Suprapubic skin (tissue), 4 donors: ENCODE measurements at places on chromosomes 5 and 9. TPM values are rescaled to one million over a fixed set of nuclear protein-coding genes. Genes with fewer than 3 reads are reported as not detected.

GRCh38 chr5:59790376-59790775 is 103.2 kb downstream of the PDE4D start:
- no peaks in the 10 kb centered on the region for H3K27me3 ChIP-seq
- peak overlapping the region; percentile 16 for H3K4me3 ChIP-seq
- peaks cover 38% of the 10 kb centered on the region for H3K4me1 ChIP-seq
- peak overlapping the region; percentile 47 for H3K27ac ChIP-seq
- DNase-seq = no peak

DNA sequence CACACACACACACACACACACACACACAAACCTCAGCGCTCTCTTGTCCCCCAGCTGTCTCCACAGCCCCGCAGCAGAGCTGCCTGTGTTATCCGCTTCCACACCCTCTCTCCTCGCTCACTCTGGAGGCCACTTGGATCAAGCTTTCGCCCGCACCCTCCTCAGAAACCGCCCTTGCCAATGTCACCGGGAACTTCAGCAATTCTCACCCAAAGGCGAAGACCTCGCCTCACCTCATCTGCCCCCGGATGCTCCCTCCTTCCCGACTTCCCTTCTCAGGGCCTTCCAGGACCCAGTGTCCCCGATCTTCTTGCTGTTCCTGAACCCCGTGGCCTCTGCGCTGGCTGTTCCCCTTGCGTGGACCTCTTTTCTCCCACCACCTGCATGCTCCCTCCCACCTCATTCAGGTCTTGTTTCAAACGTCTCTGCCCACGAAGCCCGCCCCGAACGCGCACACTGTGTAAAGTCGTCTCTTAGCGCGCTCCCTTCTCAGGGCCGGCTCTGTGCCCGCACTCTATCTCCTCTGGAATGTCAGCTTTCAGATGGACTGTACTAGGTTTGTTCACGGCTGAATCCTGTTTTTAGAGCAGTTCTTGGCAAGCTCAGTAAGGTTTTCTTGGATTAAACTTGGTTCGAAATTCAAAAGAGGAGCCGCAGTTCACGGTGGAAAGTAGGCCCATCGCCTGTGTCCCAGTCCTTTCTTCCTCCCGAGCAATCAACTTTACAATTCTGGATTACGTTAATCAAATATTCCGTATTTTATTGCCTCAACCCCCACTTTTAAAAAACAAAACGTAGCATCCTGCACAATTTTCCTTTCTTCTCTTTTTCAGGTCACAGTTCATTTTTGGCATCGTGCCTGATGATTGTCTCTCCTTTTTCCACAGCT is 1.0 kb upstream of the TRIM7 start:
- DNase-seq = no peak
- no peak overlapping the region for H3K27ac ChIP-seq
- H3K4me3 ChIP-seq = peak overlapping the region; percentile 61
- no peaks in the 10 kb centered on the region for H3K36me3 ChIP-seq
- H3K27me3 ChIP-seq = no peaks in the 10 kb centered on the region

Gene HABP4
- total RNA-seq = 9.2 TPM

DNA sequence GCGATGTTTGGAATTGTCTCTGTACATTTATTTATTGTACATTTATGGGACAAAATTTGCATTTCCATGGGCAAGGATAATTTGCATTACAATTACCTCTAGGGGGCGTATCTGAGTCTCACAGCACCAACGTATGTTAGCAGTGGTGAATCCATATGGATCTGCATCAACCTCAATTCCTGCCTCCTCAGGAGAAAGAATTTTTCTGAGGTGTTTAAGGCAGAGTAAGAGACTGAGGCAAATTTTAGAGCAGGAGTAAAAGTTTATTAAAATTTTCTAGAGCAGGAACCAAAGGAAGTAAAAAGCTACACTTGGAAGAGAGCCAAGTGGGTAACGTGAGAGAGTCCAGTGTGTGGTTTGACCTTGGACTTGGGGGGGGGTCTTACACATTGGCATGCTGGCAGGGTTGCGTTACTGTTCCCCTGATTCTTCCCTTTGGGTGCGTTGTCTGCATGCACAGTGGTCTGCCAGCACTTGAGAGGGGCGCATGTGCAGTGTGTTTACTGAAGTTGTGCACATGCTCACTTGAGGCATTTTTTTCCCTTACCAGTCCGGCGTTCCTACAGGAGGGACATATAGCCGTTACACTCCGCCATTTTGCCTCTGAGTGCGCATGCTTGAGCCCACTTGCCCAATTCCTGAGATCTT is 21.0 kb upstream of the RAB14 start:
- no peak overlapping the region for H3K4me3 ChIP-seq
- H3K27me3 ChIP-seq = no peaks in the 10 kb centered on the region
- H3K36me3 ChIP-seq = no peaks in the 10 kb centered on the region
- no peak for DNase-seq
- no peak overlapping the region for H3K27ac ChIP-seq

DNA sequence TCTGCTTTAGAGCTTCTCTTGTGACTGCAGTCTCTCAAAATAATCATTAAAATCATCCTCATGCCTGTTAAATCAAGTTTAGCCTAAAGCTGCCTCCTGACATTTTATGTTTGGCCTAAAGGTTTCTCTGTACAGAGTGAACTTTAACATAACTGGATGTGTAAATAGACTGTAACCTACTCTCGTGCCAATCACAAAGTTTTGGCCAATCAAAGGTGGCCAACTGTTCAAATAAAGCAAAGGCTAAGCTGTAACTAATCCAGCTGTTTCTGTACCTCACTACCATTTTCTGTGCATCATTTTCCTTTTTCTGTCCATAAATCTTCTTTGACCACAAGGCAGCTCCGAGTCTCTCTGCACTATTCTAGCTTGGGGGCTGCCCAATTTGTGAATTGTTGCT is 86.2 kb downstream of the GCNT1 start:
- H3K4me3 ChIP-seq = no peak overlapping the region
- H3K4me1 ChIP-seq = no peaks in the 10 kb centered on the region
- H3K27me3 ChIP-seq = no peaks in the 10 kb centered on the region
- no peak overlapping the region for H3K27ac ChIP-seq
- no peaks in the 10 kb centered on the region for H3K36me3 ChIP-seq

DNA sequence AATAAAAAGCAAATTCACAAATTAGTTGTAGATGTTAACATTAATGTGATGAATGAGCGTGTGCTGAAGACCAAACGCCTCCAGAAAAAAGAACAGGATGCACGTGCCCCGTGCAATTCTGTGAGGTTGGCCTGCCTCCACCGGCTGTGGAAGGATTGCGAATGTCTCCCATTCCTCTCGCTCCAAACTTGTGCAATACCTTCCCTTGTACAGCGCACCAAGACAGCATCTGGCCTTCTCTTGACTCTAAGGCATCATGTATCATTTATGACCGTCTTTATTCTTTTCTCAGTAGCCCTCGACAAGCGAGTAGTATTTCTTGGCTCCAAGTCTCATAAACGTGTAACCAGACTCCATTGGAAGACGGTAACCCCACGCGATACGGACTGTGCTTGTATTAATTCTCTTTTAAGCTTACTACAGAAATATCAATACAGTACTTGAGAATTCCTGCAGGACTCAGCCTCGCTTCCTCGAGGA is 1.5 kb upstream of the TESK1 start:
- peak; percentile 89 for DNase-seq
- H3K4me3 ChIP-seq = peak overlapping the region; percentile 91
- H3K27ac ChIP-seq = peak overlapping the region; percentile 95
- peaks cover 13% of the 10 kb centered on the region for H3K36me3 ChIP-seq

- no peaks in the 10 kb centered on the region for H3K4me1 ChIP-seq
- H3K27ac ChIP-seq = no peak overlapping the region
- H3K4me3 ChIP-seq = no peak overlapping the region
- no peaks in the 10 kb centered on the region for H3K27me3 ChIP-seq
- DNase-seq = no peak
These were observed 57.2 kb upstream of the ZFAND5 start for GRCh38 chr9:72422214-72422613.

DNA sequence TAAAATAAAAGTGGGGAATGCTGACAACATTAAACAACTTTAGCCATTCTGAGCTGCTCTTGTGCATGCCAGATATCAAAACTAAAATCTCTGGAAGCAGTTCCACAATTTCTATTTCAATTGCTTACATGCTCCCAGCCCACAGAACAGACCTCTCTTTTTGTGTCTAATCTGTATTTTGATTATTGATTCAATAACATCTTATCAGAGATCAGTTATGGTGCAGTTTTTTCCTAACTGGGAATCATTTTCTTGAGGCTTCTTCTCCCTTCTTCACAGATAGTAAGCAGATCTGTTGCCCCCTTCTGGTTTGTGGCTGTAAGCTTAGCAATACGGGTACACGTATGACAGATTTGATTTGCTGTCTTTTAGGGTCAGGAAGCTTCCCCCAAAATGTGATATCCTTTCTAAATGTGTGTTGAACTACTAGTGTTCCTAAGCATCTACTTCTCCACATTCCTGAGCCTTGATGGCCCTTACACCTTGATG is 39.4 kb downstream of the MRPS27 start:
- no peaks in the 10 kb centered on the region for H3K27me3 ChIP-seq
- DNase-seq = no peak
- no peak overlapping the region for H3K4me3 ChIP-seq
- peaks cover 3% of the 10 kb centered on the region for H3K36me3 ChIP-seq
- no peak overlapping the region for H3K27ac ChIP-seq

GRCh38 chr9:133184971-133185370 is 21.3 kb upstream of the GBGT1 start:
- no peak overlapping the region for H3K4me3 ChIP-seq
- H3K27me3 ChIP-seq = peaks cover 25% of the 10 kb centered on the region
- no peaks in the 10 kb centered on the region for H3K36me3 ChIP-seq
- peaks cover 7% of the 10 kb centered on the region for H3K4me1 ChIP-seq

DNA sequence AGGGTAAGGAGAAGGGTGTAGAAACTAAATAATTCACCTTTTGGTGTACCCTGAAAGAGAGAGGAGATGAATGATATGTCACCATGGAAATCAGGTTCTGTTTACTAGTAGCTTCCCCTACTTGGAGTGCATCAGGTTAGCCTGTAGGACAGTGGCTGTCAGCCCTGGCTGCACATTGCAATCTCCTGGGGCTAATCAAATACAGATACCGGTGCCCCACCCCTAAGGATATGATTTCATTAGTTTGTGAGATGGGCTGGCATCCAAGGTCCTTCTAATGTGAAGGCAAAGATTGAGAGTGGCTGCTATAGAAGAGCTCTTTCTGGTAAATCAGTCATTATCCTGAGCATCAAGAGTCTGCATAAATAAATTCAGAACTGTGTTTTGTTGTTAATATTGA is 47.2 kb downstream of the INSYN2B start:
- H3K27ac ChIP-seq = no peak overlapping the region
- DNase-seq = no peak
- peaks cover 14% of the 10 kb centered on the region for H3K4me1 ChIP-seq
- no peaks in the 10 kb centered on the region for H3K27me3 ChIP-seq

Gene ADAMTSL1
- 1.6 TPM for total RNA-seq

GRCh38 chr5:127306647-127307046 is 16.1 kb downstream of the MEGF10 start:
- H3K27me3 ChIP-seq = no peaks in the 10 kb centered on the region
- DNase-seq = no peak
- H3K27ac ChIP-seq = no peak overlapping the region
- H3K36me3 ChIP-seq = no peaks in the 10 kb centered on the region

Gene SLC24A2
- total RNA-seq = not detected

Gene NUTM2G
- not detected for total RNA-seq

Gene KCNMB1
- 3.7 TPM for total RNA-seq

- H3K27ac ChIP-seq = no peak overlapping the region
- DNase-seq = no peak
- H3K27me3 ChIP-seq = no peaks in the 10 kb centered on the region
- H3K4me3 ChIP-seq = no peak overlapping the region
- H3K4me1 ChIP-seq = no peaks in the 10 kb centered on the region
These were observed 41.2 kb downstream of the FYB1 start for GRCh38 chr5:39178171-39178570.

GRCh38 chr5:19886123-19886917 is 101.7 kb downstream of the CDH18 start:
- H3K27me3 ChIP-seq = no peaks in the 10 kb centered on the region
- H3K36me3 ChIP-seq = no peaks in the 10 kb centered on the region
- H3K4me1 ChIP-seq = no peaks in the 10 kb centered on the region
- DNase-seq = no peak
- H3K27ac ChIP-seq = no peak overlapping the region
- no peak overlapping the region for H3K4me3 ChIP-seq

DNA sequence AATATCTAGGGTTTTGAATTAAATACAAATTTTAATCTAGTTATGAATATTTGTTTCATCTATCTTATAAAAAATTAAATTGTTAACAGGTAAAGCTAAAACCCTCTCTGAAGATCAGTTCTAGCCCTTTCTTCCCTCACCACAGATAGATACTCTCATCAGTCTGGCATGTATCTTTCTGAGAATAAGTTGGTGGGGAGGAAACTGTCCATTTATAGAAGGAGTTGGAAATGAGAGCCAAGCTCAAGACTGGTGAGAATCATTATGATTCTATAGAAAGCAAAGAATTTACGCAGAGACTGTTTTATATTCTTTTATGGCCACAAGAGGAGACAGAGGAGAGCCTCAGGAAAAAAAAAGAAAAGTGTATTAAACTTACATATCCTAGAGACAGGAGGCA is 59.0 kb downstream of the STARD4 start:
- no peak overlapping the region for H3K4me3 ChIP-seq
- no peaks in the 10 kb centered on the region for H3K36me3 ChIP-seq
- H3K27ac ChIP-seq = no peak overlapping the region
- H3K27me3 ChIP-seq = no peaks in the 10 kb centered on the region
- no peak for DNase-seq
- H3K4me1 ChIP-seq = peaks cover 5% of the 10 kb centered on the region

DNA sequence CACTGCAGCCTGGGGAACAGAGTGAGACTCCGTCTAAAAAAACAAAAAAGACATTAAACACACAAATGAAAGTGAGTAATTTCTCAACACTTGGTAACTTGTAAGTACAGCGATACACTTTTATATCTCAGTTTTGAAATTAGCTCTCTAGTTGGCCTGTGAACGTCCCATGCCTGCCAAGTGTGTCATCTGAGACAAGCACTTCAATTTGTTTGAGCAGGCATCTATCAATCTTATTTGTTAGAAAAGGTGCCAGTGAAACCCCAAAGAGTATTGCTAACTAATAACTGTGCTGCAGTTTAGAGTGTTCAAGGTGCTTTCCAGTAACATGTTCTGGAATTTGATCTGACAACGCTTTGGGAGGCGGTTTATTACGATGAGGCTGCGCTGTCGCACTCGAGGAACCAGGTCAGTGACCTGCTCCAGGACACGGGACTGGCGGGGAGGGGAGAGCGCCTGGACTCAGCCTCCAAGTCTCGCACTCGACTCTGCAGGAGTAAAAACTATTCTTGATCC is 1.1 kb upstream of the SPIN1 start:
- no peaks in the 10 kb centered on the region for H3K27me3 ChIP-seq
- H3K4me1 ChIP-seq = peaks cover 35% of the 10 kb centered on the region
- DNase-seq = no peak
- H3K36me3 ChIP-seq = no peaks in the 10 kb centered on the region
- peak overlapping the region; percentile 88 for H3K4me3 ChIP-seq

DNA sequence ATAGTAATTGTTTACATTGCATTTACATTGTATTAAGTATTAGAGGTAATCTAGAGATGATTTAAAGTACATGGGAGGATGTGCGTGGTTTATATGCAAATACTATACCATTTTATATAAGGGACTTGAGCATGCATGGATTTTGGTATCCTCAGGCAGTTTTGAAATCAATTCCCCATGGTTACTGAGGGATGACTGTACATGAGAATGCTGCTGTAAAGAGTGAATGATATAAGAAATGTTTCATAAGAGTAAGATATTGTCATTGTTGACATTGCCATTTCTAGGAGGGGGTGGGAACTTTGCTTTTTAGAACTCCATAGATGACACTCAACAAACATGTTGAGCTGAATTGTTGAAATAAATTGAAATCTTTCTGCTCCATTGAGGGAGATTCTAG is 185.0 kb downstream of the SEMA6A start:
- H3K36me3 ChIP-seq = no peaks in the 10 kb centered on the region
- no peak overlapping the region for H3K27ac ChIP-seq
- no peak for DNase-seq
- no peaks in the 10 kb centered on the region for H3K4me1 ChIP-seq
- H3K4me3 ChIP-seq = no peak overlapping the region

Gene SV2C
- total RNA-seq = 0.16 TPM
